ENCODE measurements at places on chromosomes 2 and 18.

GRCh38 chr18:5582849-5583681, 39.3 kb upstream of the EPB41L3 start:
- no peak for DNase-seq

- no peak for DNase-seq
Observed at GRCh38 chr18:28112056-28112470, 64.9 kb downstream of the CDH2 start.

DNA sequence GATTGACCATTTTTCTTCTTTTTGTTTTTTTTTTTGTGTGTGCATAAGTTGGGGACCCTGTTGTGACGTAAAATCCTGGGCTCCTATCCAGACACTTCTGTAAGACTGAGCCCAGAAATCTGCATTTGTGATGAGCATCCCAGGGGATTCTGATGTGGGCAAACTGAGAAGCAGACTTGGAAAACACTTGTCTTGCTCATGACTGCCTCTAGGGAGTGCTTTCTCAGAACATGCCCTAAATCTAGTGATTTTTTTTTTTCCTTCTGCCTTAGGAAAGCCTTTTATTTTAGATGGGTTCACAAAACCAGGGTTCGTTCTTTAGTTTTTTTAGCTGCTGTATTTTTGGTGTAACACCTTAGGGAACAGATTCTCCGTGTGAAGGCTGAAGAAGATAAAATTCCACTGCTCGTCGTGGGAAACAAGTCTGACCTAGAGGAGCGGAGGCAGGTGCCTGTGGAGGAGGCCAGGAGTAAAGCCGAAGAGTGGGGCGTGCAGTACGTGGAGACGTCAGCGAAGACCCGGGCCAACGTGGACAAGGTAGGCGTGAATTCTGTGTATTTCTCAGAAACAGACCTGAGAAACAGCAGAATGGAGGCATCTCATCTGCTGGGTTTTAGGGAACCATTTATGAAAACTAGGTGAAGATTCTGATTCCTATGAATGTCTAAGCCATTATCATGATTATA, 36.7 kb downstream of the RALB start:
- DNase-seq, result no peak

DNA sequence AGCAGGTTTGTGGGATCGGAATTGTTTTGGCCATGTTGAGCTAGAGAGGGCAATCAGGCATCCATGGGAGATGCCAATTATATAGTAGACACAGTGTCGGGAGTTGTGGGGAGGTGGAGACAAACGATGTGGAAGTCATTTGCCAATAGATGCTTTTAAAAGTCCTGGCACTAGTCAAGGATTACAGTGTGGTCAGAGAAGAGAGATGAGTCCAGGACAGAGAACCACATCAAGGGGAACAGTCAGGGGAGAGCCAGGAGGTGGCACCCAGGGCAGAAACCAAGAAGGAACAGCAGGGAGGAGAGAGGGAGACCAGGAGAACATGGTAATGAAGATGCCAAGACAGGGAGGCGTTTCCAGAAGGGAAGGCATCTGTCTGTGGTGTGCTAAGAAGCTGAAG, 81.2 kb downstream of the ARL4C start:
- DNase-seq, result no peak

GRCh38 chr2:68741805-68742306, 7.2 kb downstream of the ARHGAP25 start:
- no peak for DNase-seq

DNA sequence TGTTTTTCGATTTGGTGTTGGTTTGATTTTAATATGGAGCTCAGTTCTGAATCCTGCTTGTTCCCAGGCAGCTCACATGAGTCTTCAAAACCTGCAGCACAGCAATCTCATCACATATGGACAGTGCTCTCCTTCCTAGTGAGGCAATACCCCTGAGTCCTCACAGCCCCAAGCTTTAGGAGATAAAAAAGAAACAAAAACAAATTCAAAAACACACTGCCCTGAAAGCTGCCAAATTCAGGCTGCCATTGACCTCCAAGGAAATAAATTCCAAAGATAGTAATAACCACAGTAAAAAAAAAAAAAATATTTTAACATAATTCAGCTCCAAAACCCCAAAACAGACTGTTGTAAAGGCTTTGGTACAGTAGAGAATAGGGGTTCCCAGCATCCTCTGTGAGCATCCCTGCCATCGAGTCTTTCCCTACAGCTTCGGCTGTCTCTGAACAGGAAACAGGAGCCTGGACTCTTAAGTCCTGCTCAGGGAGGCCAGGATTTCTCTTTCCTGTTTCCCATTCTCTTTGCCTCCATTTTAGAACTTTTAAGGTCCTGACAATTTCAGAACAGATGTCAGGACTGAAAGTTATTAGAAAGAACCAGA, 14.7 kb upstream of the SP3 start:
- DNase-seq, result no peak

GRCh38 chr2:172287605-172288315, 139.6 kb upstream of the ITGA6 start:
- no peak for DNase-seq

GRCh38 chr18:44046376-44046975, 634.2 kb upstream of the SETBP1 start:
- DNase-seq, result no peak

DNA sequence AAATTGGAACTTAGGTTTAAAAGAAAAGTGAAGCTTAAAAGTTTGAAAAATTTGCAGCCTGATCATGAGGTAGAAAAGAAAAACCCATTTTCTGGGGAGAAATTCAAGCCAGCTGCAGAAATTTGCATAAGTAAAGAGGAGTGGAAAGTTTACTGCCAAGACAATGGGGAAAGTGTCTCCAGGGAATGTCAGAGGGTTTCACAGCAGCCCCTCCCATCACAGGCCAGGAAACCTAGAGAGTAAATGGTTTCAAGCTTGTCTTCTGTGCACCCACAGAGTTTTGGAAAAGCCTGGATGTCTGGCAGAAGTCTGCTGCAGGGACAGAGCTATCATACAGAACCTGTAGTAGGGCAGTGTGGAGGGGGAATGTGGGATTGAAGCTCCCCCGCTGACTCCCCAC, 254.0 kb upstream of the FSIP2 start:
- DNase-seq, result no peak

DNA sequence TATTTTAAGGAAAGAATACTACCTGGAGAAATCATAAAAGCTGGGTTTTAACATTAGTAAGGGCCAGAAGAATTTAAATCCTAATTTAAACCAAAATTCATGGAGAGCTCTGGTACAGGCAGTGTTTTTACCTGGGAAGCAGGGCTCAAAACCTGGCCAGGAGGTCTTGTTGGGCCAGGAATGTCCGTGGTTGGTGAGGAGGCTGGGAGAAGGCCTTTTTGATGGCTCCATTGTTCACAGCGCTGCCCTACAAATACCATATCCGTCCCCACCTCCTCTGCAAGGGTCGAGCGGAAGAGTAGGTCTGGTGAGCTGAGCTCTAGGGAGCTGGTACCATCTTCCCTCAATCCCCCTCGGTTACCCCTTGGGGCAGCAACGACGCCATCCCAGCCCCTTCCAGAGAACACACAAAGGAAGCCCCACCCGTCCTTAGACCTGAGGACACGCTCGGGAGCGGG, 10.9 kb upstream of the HOXD1 start:
- no peak for DNase-seq

DNA sequence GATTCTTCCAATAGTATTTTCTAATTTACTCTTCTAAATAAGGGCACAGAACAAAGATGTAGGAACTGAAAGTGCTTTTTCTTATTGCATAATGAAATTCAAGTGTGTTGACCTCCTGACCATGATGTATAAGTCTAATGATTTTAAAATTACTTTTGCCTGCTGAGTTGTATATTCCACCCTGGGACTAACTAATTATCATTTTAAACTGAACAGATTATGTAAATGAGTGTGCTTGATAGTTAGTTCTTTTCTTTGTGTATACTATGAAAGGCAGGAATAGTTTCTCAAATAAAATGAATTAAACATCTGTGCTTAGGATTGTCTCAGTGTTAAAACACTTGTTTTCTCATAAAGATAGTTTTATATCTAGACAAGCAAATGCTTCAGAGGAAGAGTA, 284.5 kb downstream of the RIT2 start:
- DNase-seq, result no peak

- DNase-seq, result peak; percentile 35
Observed at GRCh38 chr2:74146929-74147726, 584 bp downstream of the BOLA3 start.

GRCh38 chr2:16119741-16120140, 179.4 kb downstream of the MYCN start:
- DNase-seq, result no peak

- no peak for DNase-seq
Observed at GRCh38 chr2:18503376-18504228, 56.9 kb downstream of the RDH14 start.

DNA sequence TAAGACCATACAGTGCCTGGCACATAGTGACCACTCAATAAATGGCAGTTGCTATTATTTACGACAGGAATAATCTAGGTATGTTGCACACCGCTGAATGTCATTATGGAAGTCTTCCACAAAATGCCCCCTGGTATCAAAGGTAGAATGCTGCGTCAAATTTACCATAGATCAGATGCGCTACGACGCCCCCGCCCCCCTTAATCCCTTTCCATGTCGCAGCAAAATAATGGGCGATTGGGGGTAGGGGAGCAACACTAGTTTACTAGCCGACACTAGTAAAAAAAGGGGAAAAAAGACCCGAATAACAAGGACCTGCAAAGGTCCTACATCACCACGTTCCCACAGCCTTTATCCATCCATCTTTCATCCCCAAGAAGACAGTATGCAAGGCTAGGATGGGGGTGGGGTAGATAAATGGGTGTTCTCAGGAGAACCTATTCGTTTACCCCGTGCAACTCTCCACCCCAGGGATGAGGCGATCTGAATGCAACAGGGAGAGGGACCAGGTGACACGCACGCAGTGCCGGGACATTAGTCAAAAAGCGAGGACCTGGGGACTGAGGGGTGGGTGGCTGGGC, 455 bp downstream of the PREPL start:
- DNase-seq, result no peak

DNA sequence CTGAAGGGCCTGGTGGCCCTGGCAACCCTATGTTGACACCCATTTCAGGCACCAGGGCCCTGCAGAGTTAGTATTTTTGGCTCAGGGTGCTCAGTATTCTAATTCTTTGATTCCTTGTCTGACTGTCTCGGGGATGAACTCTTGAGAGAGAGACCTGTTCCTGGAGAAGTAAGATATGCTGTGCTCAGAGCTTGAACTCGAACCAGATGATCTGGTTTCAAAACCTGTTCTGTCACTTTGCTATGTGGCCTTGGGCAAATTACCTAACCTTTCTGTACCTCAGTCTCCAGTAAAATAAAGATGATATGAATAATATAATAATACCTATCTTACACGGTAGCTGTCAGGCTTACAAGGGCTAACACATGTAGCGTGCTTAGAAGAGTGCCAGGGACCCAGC, 294.2 kb downstream of the DYSF start:
- DNase-seq, result no peak

DNA sequence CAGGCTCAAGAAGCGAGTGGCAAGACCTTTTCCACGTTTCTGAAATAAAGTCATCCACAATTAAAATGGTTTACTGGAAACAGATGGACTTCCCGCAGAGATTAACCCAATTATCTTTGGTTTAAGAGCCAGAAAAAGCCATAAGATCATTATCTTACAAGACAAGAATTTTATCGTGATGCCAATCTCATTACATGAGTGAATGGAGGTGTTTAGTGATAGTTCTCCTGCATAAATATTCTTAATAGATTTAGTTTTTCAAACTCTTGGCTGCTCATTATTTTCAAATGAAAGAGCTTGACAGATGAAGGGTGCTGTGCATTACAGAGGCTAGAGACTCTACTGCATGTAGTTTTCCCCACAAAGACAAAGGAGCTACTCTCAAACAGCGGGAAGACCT, 1028.4 kb upstream of the PIK3C3 start:
- no peak for DNase-seq

GRCh38 chr18:13381944-13382365, 163.4 kb downstream of the LDLRAD4 start:
- no peak for DNase-seq

GRCh38 chr2:207528980-207529329, 807 bp upstream of the CREB1 start:
- DNase-seq, result no peak

DNA sequence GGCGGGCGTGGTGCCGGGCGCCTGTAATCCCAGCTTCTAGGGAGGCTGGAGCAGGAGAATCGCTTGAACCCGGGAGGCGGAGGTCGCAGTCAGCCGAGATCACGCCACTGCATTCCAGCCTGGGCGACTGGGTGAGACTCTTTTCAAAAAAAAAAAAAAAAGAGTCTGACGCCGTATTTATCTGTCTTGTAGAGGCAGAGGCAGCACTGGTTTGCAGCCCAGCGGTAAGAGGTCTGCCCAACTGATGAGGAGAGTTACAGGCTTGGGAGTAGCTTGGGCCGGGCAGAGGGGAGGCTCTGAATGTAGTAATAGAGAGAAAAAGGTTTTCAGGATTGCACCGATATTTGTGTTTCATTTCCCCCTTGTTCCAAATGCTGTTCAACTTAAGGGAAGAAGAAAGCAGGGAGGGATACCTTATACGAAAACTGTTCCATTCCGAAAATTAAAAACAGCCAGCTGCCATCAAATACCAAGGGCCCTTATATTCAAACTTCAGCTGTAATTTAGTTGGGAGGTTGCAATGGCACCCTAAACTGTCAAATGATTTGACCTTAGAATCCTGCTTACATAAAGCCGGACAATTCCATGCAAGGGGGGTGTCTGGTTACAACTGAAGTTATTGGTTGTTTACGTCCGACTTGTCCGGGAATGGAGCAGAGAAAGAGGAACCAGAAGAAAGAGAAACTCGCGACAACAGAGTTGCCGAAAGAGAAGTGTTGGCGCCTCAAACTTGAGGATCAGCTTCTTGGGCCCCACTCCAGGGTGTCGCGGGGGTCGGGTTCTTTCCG, 9.2 kb upstream of the SP9 start:
- no peak for DNase-seq

DNA sequence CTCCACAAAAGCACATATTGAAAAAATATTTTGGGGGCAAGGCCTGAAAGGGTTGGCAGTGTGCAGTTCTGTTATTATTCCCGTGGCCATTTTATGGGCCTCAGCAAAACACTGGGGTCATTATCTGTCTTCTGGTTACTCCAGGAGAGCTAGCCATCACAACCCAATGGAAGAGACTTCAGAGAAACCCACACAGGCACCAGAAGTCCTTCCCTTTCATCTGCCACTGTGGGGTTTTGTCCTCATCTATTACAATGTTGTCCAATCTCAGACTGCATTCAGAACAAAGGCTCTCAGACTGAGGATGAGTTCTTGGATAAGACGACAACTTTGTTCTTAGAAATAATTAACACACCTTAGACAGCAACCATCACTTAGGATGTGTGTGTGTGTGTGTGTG, 98.4 kb downstream of the PIEZO2 start:
- no peak for DNase-seq

- no peak for DNase-seq
Observed at GRCh38 chr2:192887337-192887736, 692.6 kb upstream of the TMEFF2 start.

GRCh38 chr2:73177645-73178255, 24.6 kb upstream of the NOTO start:
- DNase-seq, result no peak

- no peak for DNase-seq
Observed at GRCh38 chr2:67872481-67872880, 190.3 kb downstream of the C1D start.

DNA sequence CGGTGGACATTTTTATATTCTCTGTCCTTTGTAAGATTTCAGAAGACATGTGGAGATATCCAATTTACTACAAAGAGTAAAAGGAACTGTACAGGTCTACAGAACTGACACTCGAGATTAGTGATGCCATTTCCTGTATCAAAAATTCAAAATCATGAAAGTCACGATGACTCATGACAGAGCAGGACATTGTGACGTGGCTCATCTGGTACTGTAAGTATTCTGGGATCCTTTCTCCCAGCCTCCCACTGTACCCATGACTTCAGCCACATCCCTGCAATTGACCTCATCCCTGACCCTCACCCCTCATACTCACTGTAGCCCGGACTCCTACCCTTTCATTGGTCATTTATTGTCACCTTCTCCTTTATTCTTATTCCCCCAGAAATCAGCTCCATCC, 736.5 kb downstream of the EPHA4 start:
- no peak for DNase-seq

Measured in activated CD8-positive, alpha-beta memory T cell treated with anti-CD3 and anti-CD28 coated beads for 48 hours (primary cell).